T-cell (primary cell): ENCODE measurements at places on chromosomes 1 and 21. TPM values are rescaled to one million over a fixed set of nuclear protein-coding genes. Genes with fewer than 3 reads are reported as not detected.

Gene NPPB
- total RNA-seq = not detected

Gene PTPN14
- total RNA-seq = 0.29 TPM

Gene OPRD1
- total RNA-seq = not detected

Gene SEMA4A
- total RNA-seq = 1.5 TPM

Gene TAL1
- 0.85 TPM for total RNA-seq

DNA sequence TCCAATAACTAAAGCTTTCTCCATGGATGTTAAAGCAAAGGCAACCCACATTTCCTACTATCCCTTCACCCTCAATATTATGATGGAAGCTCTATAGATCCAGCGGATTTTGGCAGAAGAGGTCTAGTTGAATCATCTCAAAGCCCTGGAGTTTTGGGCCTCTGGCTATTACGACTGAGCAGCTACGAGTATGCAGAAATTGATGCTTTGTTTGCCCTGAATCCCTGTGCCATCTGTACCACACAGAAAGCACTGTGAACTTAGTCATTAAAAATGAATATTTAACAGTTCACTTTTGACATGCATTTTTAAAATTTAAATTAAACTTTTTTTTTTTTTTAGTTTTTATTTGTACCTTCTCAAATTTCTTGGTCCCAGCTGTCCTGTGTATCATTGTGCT, 705.4 kb upstream of the PTBP2 start:
- H3K27me3 ChIP-seq = no peaks in the 10 kb centered on the region
- no peak overlapping the region for H3K27ac ChIP-seq
- H3K36me3 ChIP-seq = no peaks in the 10 kb centered on the region
- DNase-seq = no peak
- no peaks in the 10 kb centered on the region for H3K4me1 ChIP-seq
